HT-29 (cell line): ENCODE measurements at places on chromosomes 5 and 9. TPM values are rescaled to one million over a fixed set of nuclear protein-coding genes. Genes with fewer than 3 reads are reported as not detected.

- DNase-seq: no peak
These were observed 222.7 kb upstream of the ACO1 start for GRCh38 chr9:32161720-32162119.

- no peak for DNase-seq
These were observed 7.8 kb upstream of the VLDLR start for GRCh38 chr9:2613730-2614271.

DNA sequence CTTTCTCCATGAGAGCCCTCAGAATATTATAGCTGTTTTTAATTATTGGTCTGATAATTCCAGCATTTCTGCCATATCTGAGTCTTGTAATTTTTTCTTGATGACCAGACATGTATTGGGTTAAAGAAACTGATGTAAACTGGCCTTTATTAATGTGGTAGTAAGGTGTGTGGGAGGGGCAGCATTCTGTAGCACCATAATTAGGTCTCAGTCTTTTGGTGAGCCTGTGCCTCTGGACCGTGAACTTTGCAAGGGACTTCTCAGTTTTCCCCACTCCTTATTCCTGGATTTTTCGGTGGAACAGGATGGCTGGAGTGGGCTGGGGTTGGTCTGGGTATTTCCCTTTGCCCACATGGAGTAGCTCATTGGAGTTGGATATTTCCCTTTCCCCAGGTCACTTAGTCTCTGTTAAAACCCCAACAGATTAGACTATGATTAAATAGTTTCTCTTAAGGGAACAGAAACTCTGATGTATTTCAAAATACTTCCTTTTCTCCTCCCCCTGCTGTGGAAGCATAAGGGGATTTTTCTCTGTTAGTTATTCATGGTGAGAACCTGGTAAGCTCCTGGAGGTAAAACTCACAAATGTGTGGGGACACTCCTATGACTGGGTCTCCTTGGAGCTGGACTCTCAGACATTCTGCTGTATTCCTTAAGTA, 52.4 kb downstream of the FSD1L start:
- no peak for DNase-seq

DNA sequence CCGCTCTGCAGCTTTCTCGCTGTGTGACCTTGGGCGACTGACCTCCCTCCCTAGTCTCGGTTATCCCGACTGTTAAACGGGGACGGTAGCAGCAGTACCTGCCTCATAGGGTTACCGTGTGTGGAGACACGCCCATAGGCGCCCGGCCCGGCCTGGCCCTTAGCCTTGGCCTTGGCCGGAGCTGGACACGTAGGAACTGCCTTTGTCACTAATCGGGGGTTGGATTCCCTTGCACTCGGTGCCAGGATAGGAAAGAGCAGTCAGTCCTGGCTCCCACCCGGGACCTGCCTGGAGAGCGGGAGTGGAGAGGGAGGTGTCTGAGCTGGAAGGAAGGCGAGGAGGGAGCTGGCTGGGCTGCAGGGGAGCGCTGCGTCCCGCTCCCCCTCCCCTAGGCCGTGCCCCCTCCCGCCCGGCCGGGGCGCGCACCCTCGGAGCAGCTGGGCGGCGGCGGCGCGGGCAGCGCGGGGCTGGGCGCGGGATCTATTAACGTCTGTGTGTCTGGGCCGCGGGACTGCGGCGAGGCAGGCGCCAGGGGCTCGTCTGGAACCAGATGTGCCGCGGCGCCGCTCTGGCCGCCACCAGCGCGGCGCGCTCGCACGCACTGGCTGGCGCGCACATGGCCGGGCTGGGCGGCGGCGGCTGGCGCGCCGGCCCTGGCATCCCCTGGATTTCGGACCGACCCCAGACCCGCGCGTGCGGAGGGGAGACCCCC, 31.7 kb downstream of the PRRX2 start:
- DNase-seq: no peak

FAM153A gene
- total RNA-seq: not detected in 2 replicates

DNA sequence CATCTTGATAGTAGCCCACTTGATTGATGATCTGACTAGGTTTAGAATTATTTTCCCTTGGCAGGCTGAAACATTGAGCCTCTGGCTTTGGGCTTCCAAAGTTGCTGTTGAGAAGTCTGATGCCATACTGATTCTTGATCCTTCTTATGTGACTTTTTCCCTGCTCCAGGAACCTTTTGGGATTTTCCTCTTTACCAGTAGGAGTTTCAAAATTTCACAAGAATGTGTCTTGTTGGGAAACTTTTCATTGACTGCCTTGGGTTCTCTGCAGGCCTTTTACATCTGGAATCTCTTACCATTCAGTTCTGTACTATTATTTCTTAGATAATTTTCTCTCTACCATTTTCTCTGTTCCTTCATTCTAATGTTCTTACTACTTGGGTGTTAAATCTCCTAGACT, 20.0 kb downstream of the STC2 start:
- DNase-seq: no peak

ANKRD34B gene
- total RNA-seq: not detected in 2 replicates

DNA sequence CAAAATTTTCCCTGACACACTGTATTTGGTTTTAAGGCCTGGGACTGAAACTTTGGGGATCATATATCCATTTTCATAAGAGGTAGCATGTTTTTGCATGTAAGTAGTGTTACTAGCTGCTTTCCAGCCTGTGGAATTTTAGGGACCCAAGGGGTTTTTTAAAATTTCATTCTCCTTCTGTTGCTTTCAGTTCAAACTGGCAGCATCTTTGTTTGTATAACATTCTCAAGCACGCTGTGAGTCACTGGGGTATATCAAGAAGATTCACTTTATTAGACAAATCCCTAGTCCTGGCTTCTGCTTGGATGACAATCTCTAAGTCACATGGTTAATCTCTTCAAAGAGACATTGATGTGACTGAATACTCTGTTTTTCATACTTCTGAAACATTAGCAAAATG, 479.0 kb downstream of the CYLC2 start:
- DNase-seq: no peak

DNA sequence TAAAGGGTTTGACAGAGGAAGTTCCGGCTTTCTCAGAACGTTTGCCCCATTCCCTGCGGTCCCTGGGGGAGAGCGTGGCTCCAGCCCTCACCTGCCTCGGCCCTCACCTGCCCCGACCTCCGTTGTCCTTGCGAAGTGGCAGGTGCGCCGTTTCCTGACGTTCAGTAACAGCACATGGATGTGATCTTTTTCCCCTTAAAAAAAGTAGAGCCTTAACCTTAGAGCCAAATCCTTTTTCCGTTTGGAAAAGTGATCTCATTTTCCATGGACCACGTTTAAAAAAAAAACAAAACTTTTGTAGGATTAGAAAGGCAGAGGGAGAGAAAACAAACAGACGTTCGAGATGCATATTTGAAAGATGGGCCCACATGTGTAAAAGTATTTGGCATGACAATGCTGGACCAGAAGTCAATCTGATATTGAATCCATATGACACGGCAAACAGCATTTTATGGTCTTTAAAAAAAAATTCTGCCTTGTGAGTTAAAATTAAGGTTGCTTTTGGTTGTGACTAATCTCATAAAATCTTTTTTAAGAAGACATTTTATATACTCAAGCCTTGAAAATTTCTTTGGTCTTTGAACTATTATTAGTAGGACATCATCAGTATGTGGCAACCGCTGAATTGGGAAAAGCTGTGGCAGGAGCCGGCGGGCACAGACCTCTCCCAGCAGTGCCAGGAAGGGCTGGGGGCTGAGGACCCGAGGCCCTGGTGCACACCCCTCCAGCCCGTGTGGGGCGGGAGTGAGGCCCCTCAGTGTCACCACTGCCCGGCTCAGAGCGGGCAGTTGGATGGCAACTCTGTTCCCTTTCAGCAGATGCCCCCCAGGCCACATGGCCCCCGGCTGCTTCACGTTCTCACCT, 42.5 kb upstream of the EXOC3 start:
- DNase-seq: no peak

DNA sequence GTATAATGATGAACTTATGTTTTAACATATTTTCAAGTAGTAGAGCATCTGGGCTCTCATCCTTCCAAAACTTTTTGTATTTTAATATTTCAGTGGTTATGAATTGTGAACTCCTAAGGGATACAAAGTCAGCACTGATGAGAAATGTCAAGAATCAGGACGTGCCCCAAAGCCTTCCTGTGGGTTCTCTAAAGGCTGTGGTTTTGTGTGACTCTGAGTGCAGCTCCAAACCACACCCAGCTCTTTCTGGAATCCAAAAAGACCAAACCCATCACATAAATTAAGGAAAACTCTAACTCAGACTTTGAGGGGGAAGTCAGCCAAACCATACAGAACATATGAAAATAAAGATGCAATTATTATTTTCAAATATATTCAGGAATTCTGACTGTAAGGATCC, 40.8 kb upstream of the SMU1 start:
- DNase-seq: no peak

- DNase-seq: no peak
These were observed 241.2 kb downstream of the FAM114A2 start for GRCh38 chr5:153797484-153797883.

GRCh38 chr5:7010591-7010990, 297.4 kb downstream of the TENT4A start:
- peak; percentile 28 for DNase-seq

DNA sequence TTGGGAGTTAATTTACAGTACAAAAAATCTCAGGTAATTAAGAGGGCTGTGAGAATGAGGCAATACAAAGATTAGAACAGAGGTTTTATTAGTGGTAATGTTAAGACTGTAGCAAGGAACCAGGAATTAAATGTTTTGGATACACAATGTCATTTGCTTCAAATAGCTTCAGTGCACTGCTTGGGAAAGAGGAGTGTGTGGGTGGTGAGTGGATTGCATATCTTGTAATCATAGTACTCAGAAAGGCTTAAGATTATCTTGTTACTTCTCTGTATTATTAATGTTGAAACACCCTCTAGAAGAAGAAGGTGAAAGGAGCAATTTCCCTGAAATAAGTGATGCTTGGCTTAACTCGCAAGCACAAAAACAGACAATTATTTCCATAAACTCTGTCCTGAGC, 21.0 kb upstream of the TBCA start:
- no peak for DNase-seq

GRCh38 chr5:37254581-37254980, 5.4 kb upstream of the CPLANE1 start:
- no peak for DNase-seq

GRCh38 chr9:75198436-75198835, 110.1 kb downstream of the OSTF1 start:
- no peak for DNase-seq

- DNase-seq: no peak
These were observed 44.8 kb downstream of the SNCAIP start for GRCh38 chr5:122356855-122357254.

DNA sequence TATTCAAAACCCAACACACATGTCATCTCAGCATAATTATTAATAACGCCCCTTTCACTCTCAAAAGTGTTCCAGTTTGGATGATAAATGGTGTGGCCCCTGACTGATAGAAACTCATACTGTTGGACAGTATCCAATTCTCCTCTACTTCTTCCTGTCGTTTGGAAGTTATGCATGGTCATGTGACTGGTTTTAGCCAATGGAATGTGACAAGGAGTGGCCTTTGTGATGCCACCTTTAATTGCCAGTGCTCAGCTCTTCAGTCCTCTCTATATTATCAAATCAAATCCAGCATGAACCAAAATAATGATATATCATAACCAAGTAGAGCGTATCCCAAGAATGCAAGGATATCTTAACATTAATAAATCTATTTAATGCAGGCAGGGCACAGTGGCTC, 117.8 kb upstream of the SPIN1 start:
- peak; percentile 11 for DNase-seq

GRCh38 chr5:83096660-83097339, 19.5 kb downstream of the XRCC4 start:
- no peak for DNase-seq

- DNase-seq: no peak
These were observed 170.1 kb downstream of the GADD45G start for GRCh38 chr9:89774858-89775370.

PTGES gene
- total RNA-seq: 0.41 and 0.94 TPM in 2 replicates

- no peak for DNase-seq
These were observed 76.9 kb upstream of the NFIL3 start for GRCh38 chr9:91500509-91501014.

DNA sequence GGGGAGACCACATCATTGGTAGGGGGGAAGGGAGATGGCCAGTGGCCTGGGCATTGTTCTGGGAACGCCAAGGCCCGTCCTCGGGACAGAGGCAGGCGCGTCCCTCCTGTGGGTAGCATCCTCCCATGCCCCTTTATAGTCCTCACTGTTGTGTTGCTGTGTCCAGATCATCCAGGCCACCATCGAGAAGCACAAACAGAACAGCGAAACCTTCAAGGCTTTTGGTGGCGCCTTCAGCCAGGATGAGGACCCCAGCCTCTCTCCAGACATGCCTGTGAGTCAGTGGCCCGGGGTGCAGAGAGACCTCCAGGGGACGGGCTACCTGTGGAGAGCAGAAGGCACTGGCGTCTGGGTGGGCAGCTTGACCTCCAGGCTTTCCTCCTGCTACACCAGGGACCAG, 38.4 kb upstream of the SUSD3 start:
- DNase-seq: no peak

ZNF346 gene
- total RNA-seq: 15.9 TPM in 2 replicates

OCLN gene
- 25.6 and 43.6 TPM in 2 replicates for total RNA-seq

DNA sequence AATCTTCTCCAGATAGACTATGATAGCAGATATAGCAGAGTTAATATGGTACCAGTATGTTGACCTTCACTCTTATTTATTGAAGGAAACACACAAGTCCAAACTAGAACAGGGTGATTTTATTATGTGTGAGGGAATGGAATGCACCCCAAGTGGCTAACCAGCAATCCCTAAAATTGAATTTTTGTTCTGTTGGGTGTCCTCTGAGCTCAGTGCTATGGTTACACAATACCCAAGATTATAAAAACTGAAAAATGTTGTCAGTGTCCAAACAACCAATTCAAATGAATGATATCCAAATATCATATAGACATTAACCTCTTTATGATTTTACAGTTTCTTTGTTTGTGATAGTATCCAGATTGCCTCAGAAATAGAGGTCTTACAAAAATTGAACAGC, 60.9 kb downstream of the NNT start:
- no peak for DNase-seq

GRCh38 chr5:142900927-142901326, 130.8 kb downstream of the ARHGAP26 start:
- DNase-seq: no peak

DNA sequence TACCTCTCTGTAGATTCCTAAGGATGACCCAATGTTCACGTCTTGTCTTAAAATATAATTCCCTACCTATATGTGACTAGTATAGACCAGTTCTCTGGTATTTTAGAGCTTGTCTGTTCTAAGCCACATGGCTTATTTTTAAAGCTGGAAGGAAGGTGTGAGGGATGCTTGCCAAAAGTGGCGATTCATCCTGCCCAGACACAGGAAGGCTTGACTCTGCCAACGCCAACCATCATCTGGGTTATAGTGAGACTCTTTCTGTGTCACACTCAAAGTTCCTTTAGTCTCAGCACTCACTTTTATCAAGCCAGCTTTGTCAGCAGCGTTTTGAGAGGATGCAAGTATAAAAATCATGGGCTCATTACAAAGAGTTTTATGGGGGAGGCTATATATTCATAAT, 500.0 kb downstream of the PTPRD start:
- DNase-seq: no peak

IDNK gene
- 1.8 and 3.3 TPM in 2 replicates for total RNA-seq

GRCh38 chr9:27430750-27431535, 93.1 kb upstream of the IFNK start:
- no peak for DNase-seq

GRCh38 chr5:176996780-176997179, 9.8 kb downstream of the UIMC1 start:
- no peak for DNase-seq

- DNase-seq: no peak
These were observed 53.8 kb upstream of the RXRA start for GRCh38 chr9:134272302-134273023.

GRCh38 chr5:107700481-107700880, 29.7 kb upstream of the EFNA5 start:
- DNase-seq: no peak

MARCOL gene
- total RNA-seq: not detected in 2 replicates
